ENCODE measurements at places on chromosomes 6 and 20.

- peak; percentile 78 for DNase-seq
Observed at GRCh38 chr6:35919827-35920751, 809 bp downstream of the SRPK1 start.

DNA sequence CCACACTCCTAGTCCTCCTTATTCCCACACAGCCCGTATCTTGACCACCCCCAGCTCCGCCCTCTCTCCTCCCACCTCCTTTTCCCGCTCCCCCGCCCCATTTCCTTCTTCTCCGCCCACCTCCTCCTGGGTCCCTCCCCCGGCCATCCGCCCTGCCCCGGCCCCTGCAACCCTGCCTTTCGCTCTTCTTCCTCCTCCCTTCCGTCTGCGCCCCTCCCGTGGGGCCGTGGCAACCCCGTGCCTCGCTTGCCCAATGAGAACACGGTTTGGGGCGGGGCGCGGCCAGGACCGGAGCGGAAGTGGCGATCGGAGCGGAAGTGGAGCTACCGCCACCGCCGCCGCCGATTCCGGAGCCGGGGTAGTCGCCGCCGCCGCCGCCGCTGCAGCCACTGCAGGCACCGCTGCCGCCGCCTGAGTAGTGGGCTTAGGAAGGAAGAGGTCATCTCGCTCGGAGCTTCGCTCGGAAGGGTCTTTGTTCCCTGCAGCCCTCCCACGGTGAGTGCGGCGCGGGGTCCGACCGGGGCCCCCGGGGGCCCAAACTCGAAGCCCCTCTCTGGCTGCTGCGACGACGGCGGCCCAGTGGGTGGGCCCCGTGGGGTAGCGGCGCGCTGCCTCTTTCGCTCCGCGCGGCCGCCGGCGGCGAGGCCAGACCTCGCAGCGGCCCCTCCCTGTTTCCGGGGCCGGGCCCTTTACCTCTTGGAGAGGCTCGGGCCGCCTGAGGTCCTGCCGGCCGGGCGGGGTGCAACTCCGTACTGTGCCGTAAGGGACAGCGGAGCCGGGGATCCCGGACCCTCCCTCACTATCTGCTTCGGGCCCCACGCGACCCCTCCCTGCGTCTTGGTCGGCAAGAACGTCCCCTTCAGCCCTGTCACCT lies at the start of gene YWHAB:
Gene YWHAB, plus strand, starts transcription at position 314 of the 874 bp plus-strand sequence. CDS start 15,829 bp downstream, outside the sequence.
- peak; percentile 99 for DNase-seq

GRCh38 chr20:45087814-45088213 lies 13.1 kb downstream of the KCNS1 start:
- DNase-seq: no peak

DNA sequence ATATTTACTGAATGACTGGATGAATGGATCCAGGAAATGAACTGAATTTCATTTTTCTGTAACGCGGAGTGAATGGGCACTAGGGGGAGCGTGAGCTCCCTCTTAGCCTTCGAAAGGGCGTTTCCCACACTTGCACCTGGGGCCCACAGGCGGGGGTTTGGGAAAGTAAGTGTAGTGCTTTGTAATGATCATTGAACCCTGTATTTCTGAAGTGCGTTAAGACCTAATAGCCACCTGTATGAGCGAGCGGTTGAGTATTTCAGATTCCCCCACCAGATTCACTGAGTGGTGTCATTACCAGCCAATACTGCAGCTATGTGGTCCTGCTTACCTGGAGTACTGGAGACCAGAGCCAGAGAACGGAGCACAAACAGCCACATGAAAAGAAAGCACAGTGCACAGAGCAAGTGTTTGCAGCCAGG lies 10.5 kb downstream of the SYTL3 start:
- DNase-seq: peak; percentile 68

GRCh38 chr6:158772172-158772571 lies 47.0 kb downstream of the EZR start:
- no peak for DNase-seq

DNA sequence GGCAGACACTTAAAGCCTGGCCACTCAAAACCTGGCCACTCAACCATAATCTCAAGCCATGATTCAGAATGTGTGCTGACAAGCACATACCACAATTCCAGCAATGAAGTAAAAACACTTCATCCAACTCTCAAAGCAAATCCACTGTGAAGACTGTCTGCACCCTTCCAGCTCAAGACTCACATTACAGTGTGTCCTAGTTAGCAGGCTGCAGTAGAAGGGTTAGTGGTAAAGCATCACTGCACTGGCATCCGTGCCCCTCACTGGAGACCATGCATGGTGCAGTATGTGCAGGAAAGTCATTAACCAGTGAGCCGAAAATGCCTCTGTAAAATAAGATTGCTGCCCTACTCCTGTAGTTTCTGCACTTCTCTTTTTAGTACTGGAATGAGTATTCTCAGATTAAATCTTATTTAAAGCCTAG lies 43.4 kb downstream of the SLC23A2 start:
- DNase-seq: no peak

DNA sequence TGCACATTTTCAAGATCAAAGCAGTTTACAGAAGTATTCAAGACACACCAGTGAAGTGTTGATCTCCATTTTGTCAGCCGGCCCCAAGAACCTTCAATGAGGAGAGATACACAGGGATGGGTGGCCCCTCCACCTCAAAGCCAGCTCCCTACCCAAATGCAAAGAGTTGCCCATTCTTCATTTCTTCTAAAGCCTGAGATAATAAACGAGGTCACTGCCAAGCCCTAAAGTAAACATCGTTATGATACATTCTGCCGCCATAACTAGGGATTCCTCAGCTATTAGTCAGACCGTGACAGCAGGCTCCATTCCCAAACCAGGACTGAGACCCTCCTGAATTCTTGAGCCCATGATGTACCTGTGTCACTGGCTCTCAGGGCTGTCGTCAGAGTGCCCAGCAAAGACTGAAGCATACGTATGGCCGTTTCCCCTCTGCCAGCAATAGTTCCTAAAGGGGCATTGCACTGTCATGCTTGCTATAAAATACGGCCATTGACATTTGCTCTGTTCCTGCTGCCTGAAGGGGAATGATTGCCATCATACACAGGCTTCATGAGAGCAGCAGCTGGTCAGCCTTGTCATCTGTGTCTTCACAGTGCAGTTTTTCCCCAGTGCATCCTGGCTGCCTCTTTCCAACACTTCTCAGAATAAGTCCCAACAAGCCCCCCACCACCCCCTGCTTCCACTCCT lies 41.7 kb downstream of the ISM1 start:
- DNase-seq: no peak

GRCh38 chr6:23589811-23590210 lies 536.2 kb upstream of the NRSN1 start:
- no peak for DNase-seq

- DNase-seq: no peak
Observed at GRCh38 chr20:3924304-3925112, 35.3 kb downstream of the PANK2 start.

DNA sequence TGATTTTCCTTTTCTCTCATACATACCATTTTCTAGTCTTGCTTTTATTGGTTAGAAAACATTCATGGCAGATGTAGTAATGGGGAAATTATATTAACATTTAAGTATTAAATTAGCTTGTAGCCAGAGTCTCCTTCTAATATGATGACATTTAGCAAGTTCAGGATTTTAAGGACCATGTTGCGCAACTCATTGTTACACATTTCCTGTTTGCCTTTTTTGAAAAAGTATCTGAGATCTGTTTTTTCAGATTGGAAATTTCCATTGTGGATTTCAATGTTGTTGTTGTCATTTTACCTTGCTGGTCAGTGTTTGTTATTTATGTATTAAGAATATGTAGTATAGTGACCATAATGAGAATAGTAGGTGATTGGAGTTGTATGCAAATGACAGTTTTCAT lies 38.7 kb downstream of the CDKAL1 start:
- DNase-seq: no peak

DNA sequence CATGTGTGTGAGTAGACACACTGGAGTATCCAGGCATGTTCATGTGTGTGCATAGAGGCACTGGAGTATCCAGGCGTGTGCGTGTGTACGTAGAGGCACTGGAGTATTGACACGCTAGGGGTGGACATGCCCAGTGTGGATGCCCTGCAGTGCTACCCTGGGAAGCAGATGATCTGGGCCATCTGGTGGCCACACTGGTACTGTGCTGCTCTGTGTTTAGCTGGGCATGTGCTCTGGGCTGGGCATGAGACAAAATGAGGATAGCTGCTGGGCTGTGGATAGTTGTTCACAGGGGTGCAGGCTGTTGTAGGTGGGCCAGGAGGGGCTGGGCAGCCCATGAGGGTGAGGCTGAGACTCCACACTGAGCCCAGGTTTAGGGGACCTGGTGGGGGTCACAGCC lies 24.0 kb upstream of the NPBWR2 start:
- peak; percentile 31 for DNase-seq

DNA sequence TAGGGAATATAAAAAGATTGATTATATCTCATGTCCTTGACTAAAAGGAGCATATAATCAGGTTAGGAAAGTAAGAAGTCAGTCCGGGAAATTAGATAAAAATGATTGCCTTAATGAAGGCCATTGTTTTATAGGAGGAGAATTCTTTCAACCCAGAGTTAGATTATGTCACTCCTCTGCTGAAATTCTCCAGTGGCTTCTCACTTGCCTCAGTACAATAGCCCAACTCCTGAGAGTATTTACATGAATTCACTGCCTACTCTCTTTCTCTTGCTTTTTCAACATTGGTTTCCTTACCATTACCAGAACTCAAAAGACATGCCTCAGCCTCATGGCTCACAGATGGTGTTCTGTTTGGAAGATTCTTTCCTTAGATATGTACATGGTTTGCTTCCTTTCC lies 114.9 kb downstream of the EPHA7 start:
- no peak for DNase-seq

DNA sequence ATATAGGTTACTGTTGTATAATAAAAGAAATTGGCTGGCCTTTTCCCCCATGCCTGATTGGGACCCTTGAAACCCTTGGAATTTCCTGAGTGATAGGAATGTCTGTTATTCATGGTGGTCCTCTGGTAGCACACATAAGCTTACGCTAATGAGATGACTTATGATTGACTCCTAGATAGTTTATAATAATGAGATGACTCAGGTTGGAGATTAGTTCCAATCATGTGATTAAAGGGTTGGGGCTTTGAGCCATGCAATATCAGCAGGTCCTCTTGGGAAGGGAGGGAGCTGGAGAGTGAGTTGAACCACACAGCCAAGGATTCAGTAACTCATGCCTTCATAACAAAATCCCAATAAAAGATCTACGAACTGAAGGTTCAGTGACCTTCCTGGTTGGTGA lies 407.6 kb upstream of the MANEA start:
- DNase-seq: no peak

GRCh38 chr20:35975576-35976373 lies 7.4 kb downstream of the CNBD2 start:
- DNase-seq: no peak

- no peak for DNase-seq
Observed at GRCh38 chr6:41471064-41471895, 74.9 kb upstream of the FOXP4 start.

DNA sequence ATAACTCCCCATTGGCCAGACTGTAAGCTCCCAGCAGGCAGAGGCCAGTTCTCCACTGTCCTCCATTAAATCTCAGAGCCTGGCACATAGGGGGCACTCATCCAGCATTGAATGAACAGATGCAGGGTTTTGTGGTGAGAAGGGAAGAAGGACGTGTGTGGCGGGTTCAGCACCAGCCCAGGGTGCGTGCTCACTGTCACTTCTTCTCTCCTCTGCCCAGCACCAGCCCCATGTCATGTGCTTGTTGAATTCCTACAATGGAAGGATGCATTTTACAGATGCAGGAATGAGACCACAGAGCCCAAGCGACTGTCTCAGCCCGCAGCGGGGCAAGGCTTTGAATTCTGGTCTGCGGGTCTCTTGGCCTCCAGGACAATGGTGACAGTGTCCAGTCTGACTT lies 149.9 kb downstream of the CEBPB start:
- no peak for DNase-seq

DNA sequence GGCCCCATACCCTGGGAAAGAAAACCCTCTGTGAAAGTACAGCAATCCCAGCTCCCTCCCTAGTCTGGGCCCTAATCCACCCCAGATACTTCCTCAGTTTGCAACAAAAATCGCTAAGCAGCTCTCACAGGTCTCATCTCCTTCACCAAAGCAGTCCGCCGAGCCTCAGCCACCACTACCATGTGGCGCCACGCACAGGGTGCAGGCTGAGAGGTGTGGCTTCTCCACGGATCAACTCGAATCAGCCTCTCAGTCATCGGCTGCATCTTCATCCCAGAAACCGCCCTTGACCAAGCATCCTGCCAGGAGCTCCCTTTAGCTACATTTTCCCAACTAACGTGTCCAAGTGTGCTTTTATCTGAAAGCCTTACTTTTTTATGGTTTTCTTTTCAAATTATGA lies 50.7 kb downstream of the ANKRD60 start:
- no peak for DNase-seq

- no peak for DNase-seq
Observed at GRCh38 chr6:75118925-75119515, 86.8 kb downstream of the COL12A1 start.

- DNase-seq: no peak
Observed at GRCh38 chr20:14589383-14589782, 252.0 kb upstream of the FLRT3 start.

GRCh38 chr6:10101551-10102252 lies 313.2 kb downstream of the TFAP2A start:
- no peak for DNase-seq

- DNase-seq: no peak
Observed at GRCh38 chr6:41697861-41698781, 37.3 kb downstream of the TFEB start.

- no peak for DNase-seq
Observed at GRCh38 chr6:88545991-88546390, 379.8 kb upstream of the CNR1 start.

- no peak for DNase-seq
Observed at GRCh38 chr20:58433029-58433647, 44.1 kb downstream of the VAPB start.

- DNase-seq: no peak
Observed at GRCh38 chr20:51345601-51346101, 196.9 kb downstream of the NFATC2 start.

DNA sequence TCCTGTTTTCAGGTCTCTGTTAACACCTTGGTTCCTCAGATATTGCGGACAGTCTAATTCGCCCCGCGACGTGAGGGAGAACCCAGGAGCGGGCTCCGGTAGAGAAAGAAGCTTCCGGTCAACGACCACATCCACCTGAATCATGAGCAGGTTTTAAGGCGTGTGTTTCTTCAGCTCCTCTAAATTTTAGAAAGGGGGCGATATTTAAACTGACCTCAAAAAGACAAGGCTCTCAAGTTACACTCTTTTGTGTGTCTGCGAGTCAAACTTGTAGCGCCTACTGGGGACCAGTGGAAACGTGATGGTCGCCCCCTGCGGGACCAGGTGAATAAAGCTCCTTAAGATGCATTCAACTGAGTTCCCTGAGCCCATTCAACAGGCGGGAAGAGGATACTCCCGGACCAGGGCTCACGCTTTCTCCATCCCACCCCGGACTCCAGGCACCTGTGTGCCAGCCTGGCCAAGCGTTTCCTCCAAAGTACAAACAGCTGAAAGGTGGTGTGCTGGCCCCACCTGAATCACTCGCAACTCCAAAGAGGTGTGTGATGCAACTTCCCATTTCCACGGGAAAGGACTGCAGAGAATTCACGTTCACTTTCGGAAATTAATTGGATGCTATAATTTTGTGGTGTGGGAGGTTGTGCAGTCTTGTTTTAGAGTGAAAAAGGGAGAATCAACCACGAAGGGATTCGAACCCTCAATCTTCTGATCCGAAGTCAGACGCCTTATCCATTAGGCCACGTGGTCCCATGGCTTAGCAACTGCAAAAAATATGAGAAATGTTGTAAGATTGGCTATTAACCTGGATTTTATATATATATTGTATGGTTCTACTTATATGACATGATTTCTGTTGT lies 17.0 kb downstream of the GPX5 start:
- peak; percentile 80 for DNase-seq
